Stimulated activated CD4-positive, alpha-beta T cell treated with anti-CD3 and anti-CD28 coated beads, Interleukin-15, amount 100 ng/mL, for 1 hour (primary cell): ENCODE measurements at places on chromosomes 5 and 9.

GRCh38 chr5:172870715-172871461 lies 36.8 kb downstream of the ERGIC1 start:
- DNase-seq = no peak

- DNase-seq = no peak
Observed at GRCh38 chr5:149588936-149589335, 7.6 kb downstream of the ARHGEF37 start.

DNA sequence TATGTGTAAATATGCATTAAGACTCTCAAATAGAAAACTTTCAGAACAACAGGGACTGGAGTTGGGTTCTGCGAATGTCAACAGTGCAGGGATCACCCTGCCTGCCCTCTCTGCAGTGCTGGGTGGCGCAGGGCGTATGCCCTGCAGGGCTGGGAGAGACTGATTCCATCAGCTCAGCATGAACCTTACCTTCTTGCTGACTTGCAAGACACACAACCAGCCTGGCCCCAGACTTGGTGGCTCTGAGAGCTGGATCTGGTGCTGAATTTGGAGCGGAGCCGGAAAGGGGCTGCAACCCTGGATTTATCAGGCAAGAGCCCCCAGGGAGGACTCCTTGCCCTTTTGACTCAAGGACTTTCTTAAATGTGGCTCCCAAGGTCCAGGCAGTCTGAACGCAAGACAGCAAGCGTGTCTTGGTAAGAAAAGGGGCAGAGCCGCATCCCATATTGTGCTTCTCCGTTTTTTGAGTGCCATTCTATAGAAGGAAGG lies 376.0 kb upstream of the IRX2 start:
- no peak for DNase-seq

GRCh38 chr9:115494393-115494792 lies 376.4 kb upstream of the TNC start:
- DNase-seq = no peak
